ENCODE measurements at places on chromosomes 11 and 22.

GRCh38 chr11:120197251-120197891 lies 13.5 kb upstream of the OAF start:
- no peak for DNase-seq

DNA sequence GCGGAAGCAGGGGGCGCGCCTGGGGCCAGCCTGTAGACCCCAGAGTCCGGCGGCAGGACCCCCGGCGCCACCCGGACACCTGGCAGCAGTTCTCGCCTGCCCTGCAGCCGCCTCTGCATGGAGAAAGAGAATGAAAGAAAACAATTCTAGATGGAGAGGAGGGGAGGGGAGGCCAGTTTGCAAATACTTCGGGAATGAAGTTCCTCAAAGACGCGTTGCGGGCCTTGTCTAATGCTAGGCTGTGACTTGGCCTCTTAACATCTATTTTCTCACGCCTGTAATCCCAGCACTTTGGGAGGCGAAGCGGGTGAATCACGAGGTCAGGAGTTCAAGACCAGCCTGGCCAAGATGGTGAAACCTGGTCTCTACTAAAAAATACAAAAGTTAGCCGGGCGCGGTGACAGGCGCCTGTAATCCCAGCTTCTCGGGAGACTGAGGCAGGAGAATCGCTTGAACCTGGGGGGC lies 2.1 kb upstream of the BARX2 start:
- DNase-seq = no peak

GRCh38 chr22:37242395-37242918 lies 1.6 kb downstream of the RAC2 start:
- peak; percentile 92 for DNase-seq

GRCh38 chr11:35303596-35304385 lies 115.6 kb downstream of the SLC1A2 start:
- no peak for DNase-seq

- DNase-seq = no peak
Measured at GRCh38 chr11:12214751-12215150, 104.4 kb downstream of the MICAL2 start.

DNA sequence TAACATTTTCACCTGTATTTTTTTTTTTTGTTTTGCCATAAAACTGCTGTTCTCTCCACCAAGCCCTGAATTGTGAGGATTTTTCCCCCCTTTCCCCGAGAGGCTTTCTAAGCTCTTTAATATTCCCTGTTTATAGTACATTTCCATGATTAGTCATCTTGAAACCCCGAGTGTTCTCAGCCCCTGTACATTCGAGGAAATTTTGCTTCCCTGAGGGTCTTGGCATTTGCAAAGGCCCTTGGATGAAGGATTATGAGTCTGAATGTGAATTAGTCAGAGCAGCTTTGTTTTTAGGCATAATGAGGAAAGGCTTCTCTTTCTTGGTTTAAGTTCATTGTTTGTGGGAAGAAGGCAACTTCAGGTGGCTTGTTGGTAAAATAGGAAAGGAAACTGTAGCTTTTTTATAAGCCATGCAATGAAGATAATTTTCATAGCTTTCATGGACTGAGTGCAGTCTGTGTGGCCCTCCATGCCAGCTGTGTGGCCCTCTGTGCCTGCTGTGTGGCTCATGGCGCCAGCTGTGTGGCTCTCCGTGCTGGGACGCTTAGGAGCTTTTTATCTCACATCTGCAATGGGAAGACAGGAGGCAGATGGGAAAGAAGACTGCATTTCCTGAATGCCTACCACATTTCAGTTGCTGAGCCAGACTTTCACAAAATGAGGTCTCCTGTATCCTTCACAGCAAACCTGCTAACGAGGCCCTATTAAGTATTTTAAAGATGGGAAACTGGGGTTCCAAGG lies 129.0 kb downstream of the TEAD1 start:
- DNase-seq = no peak

- DNase-seq = no peak
Measured at GRCh38 chr22:32919629-32920028, 118.1 kb downstream of the TIMP3 start.

- DNase-seq = no peak
Measured at GRCh38 chr11:69685348-69685747, 10.2 kb upstream of the LTO1 start.

GRCh38 chr22:46041642-46042041 lies 64.7 kb upstream of the WNT7B start:
- DNase-seq = no peak

- no peak for DNase-seq
Measured at GRCh38 chr22:40534379-40535188, 101.9 kb downstream of the MRTFA start.

DNA sequence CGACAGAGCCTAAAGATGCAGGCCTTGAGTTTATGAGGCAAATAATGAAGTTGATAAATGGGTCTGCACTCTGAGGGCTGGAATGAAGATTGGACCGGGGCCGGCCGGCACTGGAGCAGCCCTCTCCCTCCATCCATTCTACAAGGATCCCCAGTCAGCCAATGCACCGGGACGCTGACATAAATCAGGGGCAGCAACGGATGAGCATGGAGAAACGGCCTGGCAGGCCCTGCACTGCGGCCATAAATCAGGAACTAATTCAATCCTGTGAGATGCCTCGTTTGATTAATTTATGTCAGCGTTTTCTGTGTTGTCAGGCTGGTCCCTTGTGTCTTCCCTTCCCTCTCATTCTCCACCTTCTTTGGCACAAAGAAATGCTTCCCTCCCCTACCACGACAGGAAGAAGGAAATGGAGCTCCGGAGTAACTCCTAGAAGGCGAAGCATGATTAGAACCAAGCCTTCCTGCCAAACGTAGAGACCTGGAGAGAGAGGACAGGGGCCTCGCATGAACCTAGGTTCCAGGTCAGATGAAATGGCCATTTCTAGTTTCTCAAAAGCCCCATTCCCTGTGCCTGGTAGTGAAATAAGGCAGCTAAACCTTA lies 358.4 kb downstream of the OPCML start:
- no peak for DNase-seq

- no peak for DNase-seq
Measured at GRCh38 chr11:123235656-123236261, 40.7 kb upstream of the CLMP start.

GRCh38 chr11:35792846-35793192 lies 130.2 kb downstream of the TRIM44 start:
- no peak for DNase-seq

- peak; percentile 61 for DNase-seq
Measured at GRCh38 chr11:133928628-133929059, 28.1 kb downstream of the IGSF9B start.

GRCh38 chr11:127962416-127962815 lies 624.9 kb downstream of the ETS1 start:
- DNase-seq = no peak

DNA sequence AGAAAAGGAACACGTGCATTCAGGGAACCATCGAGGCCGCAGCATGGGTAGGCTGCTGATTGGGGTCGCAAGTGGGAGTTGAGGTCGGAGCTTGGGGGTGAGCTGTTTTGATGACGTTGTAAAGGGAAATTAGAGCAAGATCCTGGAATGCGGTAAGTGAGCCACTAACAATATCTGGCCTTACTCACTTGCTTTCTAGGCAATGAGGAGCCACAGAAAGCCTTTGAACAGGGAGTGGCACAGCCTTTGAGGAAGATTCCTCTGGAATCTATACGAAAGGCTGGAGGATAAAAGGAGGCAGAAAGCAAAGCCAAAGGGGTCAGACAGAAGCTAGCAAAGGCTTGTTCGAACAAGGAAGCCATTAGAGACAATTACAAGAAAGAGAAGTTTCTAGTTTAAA lies 197.5 kb downstream of the LARGE1 start:
- DNase-seq = no peak

DNA sequence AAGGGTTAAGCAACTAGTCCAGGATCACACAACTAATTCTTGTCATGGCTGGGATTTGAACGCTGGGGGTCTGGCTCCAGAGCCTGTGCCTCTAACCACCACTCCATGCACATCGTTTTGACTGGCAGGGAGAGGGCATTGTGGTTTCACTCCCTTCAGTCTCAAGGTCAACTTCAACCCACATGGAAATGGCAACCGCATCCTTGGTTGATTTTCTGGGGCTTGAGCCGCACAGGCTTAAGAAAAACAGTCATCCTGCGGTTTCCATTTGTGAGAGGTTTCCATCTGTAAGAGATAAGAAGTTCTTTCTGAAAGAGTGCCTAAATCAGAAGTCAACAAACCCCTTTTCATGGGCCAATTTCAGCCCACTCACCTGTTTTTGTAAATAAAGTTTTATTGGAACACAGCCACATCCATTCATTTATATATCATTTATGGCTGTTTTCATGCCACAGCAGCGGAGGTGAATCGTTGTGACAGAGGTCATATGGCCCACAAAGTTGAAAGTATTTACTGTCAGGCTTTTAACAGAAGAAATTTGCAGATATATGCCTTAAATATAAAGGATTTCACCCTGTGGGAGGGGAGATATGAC lies 65.7 kb downstream of the SGSM1 start:
- DNase-seq = no peak

DNA sequence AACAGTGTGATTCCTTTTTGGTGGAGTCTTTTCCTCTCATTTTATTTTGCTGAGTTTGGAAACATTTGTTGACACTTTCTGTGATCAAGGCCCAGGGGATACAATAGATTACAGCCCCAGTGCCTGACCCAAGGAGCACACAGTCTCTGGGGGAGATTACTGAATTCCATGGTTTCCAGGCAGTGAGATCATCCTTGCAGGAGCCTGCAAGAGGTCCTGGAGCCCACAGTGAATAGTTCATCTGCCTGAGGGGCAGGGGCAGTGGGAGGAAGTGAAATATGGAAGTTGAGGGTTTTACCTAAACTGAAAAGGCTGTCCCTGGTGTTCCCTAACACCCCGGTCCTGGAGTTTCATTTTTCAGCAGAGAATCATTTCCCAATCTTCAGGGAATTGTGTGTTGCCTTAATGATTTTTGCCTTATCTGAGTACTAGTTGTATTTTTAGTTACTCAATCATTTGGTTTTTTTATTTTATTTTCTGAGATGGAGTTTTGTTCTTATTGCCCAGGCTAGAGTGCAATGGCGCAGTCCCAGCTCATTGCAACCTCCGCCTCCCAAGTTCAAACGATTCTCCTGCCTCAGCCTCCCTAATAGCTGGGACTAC lies 7.7 kb downstream of the CCS start:
- DNase-seq = no peak

- no peak for DNase-seq
Measured at GRCh38 chr11:85977751-85978160, 91.1 kb downstream of the PICALM start.

DNA sequence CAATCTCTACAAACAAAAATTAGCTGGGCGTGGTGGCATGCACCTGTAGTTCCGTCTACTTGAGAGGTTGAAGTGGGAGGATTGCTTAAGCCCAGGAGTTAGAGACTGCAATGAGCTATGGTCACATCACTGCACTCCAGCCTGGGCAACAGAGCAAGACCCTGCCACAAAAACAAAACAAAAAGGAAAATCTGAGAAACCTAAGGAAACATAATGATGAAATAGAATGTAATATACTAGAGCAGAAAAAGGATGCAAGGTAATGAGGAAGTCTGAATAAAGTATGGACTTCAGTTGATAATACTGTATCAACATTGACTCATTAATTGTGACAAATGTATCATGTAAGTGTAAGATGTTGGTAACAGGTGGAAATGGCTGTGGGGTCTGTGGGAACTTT lies 8.1 kb downstream of the NPAS4 start:
- DNase-seq = no peak

GRCh38 chr22:43424666-43425630 lies 13.1 kb downstream of the MPPED1 start:
- no peak for DNase-seq

GRCh38 chr11:932435-932834 lies 6.8 kb downstream of the AP2A2 start:
- DNase-seq = no peak

DNA sequence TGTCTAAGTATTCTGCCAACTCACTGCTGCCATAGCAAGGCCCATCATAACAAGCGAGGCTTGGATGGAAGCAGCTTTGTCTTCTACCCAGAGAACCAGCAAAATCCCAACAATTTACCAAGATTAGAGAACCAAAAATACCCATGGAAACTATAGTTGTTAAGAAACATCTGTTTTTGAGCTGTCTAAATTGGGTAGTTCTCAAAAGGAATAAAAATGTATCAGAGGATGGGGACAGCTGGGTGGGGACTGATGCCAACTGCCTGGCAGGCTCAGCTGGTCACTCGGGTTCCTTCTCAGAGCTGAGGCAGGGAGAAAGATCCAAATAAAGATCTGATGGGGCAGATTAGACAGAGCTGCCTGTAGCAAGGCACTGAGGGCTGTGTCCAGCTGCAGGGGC lies 85.9 kb upstream of the GRK3 start:
- DNase-seq = no peak

DNA sequence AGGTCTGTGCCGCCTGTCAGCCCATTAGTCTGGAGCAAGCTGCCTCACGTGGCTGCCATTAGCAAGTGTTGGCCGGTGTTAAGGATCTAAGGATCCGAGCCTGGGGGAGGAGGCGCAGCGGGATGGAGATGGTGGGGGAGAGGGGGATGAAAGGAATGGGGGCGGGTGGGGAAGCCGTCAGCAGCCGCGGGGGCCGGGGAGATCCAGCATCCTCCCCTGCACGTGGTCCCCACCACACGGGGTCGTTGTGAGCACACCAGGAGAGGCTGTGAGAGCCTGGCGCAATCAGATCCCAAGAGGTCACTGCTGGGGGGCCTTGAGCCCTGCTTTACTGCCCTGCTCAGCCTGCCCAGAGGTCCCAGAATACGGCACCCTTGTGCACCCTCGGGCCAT lies 7.3 kb downstream of the CABP7 start:
- no peak for DNase-seq

DNA sequence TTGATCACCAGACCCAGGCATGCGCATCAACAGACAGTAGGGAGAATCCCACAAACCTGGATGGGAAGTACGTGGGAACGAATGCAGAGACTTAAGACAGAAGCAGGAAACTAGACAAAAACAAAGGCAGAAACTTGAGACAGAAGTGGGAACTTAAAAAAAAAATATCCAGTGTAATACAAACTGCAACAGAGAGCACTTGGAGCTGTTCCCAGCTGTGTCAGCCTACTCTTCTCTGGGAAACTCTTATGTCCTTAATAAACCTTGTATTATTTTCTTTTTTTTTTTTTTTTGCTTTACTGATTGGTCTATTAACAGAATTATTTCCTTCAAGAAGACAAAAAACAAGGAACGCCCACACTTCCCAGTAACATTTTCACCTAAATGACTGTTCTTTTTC lies 1818.1 kb upstream of the RAG2 start:
- no peak for DNase-seq

DNA sequence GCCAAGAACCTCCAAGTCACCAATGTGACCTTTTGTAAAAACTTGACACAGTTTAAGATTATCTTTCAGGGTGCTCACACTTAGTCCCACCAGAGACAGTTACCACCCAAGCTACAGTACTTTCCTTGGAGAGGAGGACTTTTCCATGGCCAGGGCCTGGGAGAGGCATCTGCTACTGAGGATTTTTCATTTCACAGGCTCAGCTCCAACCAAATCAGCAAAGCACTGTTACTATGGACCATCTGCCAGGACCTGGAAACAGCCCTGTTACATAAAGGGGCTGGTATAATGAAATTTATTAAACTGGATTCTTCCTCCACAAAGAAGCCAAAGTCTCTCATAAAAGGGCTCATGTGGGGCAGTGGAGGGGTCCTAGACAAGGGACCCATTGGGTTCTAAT lies 38.6 kb downstream of the SERGEF start:
- DNase-seq = no peak

GRCh38 chr11:117045956-117046355 lies 52.3 kb downstream of the SIK3 start:
- DNase-seq = no peak

Data from stimulated activated naive CD4-positive, alpha-beta T cell treated with Interleukin-2 at 50 U/mL for 16 hours (primary cell).